GM12891 (cell line): ENCODE measurements at places on chromosomes 16 and 17.

GRCh38 chr17:76810956-76811355 is 57.2 kb upstream of the MGAT5B start:
- DNase-seq: no peak

GRCh38 chr17:29570521-29570920 is 2.0 kb downstream of the TP53I13 start:
- DNase-seq: no peak

DNA sequence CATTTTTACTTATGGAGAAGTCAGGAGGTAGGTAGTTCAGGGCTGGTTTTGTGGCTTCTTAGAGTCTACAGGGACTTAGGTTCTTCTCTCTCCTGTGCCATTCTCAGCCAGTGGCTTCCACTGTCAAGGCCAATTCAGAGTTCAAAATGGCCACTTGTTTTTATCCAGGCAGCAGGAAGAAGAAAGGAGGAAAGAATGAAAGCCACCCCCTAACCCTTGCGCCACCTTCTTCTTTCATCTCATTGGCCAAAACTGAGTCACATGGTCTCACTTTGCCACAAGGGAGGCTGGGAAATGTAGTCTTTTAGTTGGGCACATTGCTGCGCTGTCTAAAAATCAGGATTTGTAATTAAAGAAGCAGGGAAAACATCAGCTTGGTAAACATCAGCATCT is 60.8 kb upstream of the MED9 start:
- DNase-seq: no peak

DNA sequence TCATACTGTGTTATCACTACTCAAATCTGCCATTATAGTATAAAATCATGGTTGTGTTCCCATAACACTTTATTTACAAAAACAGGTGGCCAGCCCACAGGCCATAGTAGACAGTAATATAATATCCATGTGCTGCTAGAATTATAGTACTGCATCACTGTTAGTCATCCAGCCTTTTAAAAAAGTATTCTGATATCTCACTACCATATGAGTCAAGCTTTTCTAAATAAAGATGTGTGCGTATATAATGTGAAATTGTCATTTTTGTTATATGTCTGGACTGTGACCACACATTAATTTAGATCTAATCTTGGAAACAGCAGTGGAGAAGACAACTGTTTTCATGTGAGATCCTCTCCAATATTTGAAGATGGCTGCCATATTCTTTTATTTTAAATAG is 1049.1 kb upstream of the GOT2 start:
- DNase-seq: no peak

GRCh38 chr17:40896916-40897455 is 11.9 kb upstream of the KRT20 start:
- no peak for DNase-seq

- DNase-seq: no peak
These were observed 644 bp upstream of the RHBDF2 start for GRCh38 chr17:76501827-76502307.

DNA sequence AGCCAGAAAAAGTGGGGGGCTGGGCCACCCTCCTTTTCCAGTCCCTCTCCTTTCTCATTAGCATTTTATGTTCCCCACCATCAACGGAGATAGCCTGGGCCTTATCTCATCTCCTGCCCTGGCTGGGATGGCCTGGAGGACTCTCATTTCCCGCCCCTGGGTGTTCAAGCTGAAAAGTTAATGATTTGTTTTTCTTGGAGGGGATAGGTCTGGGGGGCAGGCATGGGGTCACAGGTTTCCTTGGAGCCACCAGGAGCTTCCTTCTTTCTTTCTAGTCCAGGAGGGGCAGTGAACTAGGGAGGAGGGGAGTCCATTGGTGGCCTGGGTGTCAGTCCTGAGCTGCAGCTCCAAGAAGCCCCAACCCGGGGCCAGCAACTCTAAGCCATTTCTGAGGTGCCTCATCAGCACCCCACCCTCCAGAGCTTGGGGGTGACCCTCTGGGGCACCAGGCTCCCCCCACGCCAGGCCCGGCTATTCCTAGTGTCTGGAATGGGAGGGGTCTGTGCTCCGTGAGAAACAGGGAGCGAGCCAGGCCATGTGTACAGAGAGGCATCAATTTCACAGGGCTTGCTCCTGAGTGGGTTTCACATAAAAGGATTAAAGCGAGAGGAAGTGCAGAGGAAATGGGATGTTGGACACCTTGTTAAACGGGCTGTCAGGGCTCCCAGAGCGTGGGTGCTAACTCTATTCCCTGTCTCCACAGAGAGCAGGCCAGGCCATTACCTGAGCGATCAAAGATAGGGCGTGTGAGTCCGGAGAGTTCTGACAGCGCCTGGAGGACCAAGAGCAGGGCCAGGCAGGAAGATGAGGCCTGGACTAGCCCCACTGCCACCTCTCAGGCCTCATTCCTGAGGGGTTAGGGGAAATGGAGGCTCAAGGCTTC is 90.6 kb upstream of the LHX1 start:
- DNase-seq: no peak

GRCh38 chr17:3905017-3905520 is 11.2 kb downstream of the P2RX1 start:
- no peak for DNase-seq

- DNase-seq: no peak
These were observed 39.0 kb upstream of the EMP2 start for GRCh38 chr16:10619271-10619849.

DNA sequence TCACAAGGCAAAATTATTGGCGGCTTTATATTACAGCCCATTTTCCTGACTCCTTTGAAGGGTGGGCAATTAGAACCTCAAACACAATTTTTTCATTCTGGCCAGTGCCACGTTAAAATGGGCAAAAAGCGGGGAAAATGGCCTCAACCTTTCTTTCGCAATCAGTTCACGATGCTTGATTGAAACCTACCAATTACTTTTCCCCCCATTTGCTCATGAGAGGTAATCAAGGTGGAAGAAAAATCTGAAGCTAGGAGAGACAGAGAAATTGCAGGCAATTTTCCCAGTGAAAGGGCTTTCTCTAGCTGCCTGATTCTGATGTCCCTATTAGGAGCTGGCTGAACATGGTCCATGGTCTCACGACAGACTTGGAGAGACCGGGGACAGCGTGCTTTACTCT is 215.1 kb downstream of the SLC39A11 start:
- DNase-seq: no peak

DNA sequence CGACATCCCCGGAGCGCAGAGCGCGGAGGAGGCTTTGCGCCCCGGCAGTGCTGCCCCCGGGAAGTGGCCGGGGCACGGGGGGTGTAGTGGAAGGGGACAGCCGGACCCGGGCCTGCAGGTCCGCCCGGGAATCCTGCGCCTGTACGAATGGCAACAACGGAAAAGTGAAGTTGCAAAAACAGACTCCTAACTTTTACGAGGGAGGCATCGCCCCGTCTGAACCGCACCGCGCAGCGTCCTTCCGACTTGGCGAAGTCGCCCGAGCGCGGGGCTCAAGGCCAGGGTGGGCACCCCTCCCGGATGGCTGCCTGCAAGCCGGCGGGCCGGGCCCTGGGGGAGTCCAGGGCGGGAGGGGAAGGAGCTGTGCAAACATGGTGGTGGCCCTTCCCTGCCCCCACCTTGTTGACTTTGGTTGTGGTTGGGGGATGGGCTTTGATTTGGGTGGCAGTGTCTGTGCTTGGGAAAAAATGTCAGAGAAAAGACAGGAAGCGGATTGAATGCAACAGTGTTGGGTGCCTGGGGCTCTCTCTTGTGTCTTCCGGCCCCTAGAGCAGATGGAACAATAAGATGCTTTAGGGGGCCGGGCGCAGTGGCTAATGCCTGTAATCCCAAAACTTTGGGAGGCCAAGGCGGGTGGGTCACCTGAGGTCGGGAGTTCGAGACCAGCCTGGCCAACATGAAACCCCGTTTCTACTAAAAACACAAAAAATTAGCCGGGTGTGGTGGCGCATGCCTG is 675 bp downstream of the RNF213 start:
- no peak for DNase-seq

- DNase-seq: no peak
These were observed 643.0 kb downstream of the MAF start for GRCh38 chr16:78957317-78958100.

DNA sequence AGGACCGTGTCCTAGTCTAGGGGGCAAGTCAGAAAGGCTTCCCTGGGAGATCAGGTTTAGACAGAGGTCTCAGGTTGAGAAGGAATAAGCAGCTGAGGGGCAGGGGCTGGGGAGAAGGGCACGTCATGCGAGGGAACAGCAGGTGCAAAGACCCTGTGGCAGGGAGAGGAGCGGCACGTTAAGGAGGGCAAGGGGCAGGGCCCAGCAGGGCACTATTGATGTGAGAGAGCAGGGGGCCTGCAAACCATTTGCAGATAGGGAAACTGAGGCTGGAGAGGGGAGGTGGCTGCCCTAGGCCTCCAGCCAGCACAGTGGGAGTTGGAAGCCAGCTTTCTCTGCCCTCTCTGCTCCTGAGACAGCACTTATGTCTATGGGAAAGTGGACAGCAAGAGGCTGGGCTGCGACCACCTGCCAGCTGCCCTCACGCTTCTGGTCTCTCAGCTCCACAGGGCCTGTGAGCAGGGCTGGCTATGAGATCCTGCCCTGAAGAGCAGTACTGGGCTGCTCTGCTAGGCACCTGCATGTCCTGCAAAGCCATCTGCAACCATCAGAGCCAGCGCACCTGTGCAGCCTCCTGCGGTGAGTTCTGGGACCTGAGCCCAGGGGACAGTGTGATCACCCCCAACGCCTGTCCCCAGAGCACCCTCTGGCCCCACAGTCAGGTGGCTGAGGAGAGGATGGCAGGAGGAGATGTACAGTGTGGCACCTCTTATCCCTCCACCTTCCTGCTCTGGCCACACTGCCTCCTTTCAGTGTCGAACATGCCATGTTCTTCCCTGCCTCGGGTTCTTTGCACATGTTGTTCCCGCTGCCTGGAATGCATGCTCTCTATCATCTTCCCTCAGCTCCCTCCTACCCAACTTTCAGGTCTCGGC is 61.5 kb downstream of the USP22 start:
- DNase-seq: no peak

DNA sequence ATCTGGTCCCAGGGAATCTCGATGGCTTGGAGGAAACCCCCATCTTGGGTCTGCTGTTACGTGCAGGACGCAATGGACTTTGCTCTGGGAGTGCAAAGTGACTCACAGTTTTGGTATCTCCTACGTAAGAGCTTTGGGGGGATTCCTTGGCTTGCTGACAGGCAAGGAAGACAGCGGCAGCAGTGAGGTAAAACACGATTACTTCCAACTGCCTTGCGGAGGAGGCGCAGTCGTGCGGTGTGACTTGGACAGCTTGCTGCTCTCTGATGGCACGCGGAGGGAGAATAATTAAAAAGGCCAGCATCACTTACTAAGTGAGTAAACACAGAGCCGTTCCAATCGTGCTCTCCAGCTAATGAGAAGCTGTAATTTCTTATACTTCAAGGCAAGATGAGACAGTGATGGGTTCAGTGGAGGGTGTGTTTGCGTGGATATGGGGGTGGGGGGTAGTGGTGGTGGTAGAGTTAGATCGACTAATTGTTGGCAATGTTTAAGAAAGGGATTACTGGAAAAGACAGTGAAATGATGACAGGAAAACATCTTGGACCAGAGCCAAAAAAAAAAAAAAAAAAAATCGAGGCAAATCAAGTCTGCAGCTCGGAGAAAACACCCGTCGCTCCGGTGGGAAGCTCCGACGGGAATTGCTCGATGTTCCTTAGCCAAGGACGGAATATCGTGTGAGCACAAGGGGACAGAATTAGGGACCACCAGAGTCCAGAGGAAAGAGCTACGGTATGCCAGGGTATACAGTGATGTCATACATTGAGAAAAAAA is 184.8 kb upstream of the ZFHX3 start:
- no peak for DNase-seq

DNA sequence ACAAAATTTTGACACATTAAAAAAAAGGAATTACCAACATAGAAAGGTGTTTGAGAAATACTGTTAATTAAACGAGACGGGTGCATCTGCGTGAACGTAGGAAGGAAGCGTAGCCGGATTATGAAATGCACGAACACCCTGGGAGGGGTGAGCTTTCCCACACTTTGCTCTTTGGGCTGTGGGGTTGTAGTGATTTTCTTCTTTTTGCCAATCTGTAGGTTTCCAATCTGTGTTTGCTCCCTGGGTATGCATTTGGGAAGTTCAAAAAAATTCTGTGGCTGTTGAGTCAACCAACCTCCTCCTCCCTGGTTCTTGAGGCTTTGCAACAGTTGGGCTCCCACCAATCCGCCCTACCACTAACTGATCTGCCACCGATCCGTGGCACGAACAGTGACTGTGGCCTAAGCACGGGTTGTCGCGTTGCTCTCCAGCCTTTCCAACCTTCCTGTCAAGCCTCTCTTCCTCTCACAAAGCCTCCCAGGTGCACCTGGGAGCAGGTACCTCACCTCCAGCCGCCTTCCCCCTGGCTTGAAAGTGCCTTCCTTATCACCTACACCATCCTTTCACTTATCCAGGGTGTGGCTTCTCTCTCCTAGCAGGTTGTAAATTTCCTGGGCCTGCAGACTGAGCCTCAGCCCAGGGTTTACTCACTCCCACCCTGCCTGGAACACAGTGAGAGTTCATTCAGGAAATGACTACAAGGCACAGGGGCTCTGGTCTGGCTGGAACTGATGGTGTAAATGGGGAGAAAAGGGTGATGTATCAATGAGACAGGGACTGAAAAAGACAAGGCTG is 16.6 kb downstream of the RTN4RL1 start:
- DNase-seq: no peak

DNA sequence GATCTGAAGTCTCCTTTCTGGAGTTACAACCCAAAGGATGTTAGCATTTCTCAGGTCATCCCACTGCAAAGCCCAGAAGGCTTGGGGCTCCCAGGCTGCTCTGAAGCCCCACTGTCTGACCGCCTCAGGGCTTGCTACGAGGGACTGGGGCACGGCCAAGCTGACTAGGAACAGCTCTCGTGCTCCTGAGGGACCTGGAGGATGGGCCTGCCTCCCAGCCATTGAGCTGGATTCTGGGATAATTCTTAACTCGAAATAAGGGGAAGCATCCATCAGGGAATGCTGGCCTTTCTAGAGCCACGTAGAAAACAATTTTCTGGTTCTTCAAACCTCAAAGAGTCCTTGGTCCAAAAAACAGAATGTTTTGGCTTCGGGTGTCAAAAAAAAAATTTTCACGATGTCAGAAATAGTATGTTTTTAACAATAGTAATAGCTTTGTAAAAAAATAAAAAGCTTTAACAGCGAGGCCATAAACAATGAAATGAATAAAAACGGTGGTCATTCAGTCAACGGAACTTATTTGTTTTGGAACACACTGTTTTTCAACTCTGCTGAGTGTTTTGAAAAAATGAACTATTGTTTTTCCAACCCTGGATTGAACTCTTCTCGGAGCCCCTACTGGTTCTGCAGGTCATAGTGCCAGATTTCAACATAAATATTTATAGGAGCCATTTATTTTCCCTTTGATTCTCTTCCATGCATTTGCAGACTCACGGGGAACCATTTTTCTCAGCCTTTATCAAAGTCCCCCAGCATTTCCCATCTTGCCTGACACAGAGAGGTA is 16.4 kb upstream of the HERPUD1 start:
- no peak for DNase-seq
